ENCODE measurements at places on chromosomes 3 and 15.

- no peak for DNase-seq
These were observed 4.2 kb downstream of the MAPKBP1 start for GRCh38 chr15:41778521-41778920.

DNA sequence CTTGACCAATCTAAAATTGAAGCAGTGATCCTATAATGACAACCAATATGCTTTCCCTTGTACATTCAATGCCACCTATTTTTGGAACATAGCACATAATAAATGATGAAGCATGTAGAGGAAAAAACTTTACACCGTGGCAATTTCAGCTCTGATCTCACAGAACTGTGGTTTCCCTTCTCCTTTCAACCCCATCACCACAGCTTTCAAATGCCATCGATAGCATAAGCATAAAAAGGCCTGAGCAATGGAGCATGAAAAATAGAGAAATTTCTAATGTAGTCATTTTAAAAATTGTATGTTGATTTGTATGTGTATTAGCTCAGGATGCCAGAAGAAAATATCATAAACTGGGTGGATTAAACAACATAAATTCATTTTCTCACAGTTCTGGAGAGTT lies 406.0 kb upstream of the TMCO5A start:
- no peak for DNase-seq

GRCh38 chr15:99681990-99682389 lies 51.2 kb downstream of the LYSMD4 start:
- no peak for DNase-seq

- DNase-seq = no peak
These were observed 105.1 kb upstream of the TRPM1 start for GRCh38 chr15:31206386-31207181.

GRCh38 chr3:15497964-15498363 lies 23.5 kb downstream of the COLQ start:
- no peak for DNase-seq

GRCh38 chr3:194194757-194195085 lies 58.8 kb downstream of the HES1 start:
- DNase-seq = no peak

Data from stimulated activated CD8-positive, alpha-beta memory T cell treated with anti-CD3 and anti-CD28 coated beads, Interleukin-7, amount 100 ng/mL, for 4 hours (primary cell).